Activated naive CD8-positive, alpha-beta T cell treated with anti-CD3 and anti-CD28 coated beads for 36 hours (primary cell): ENCODE measurements at places on chromosomes 12 and 14.

DNA sequence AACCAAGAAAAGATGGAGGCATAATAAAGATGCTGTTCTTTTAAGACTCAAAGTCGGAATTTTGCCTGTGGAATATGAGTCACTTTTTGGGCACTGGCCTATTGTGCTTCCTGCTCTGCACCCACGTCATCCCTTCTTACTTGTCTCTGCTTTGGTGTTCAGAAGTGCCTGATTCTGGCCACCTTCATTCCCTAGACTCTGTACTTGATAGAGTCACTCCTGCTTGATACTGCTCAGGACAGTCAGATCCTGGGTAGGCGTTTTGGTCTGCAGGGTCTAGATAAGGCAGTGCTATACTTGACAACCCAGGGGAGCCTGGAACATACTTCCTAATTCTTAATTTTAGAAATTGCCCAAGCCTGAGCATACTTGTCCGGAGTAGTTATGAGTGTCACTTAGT lies 1.9 kb downstream of the LRRK2 start:
- no peak for DNase-seq

GRCh38 chr12:82635263-82635662 lies 51.4 kb upstream of the TMTC2 start:
- no peak for DNase-seq

DNA sequence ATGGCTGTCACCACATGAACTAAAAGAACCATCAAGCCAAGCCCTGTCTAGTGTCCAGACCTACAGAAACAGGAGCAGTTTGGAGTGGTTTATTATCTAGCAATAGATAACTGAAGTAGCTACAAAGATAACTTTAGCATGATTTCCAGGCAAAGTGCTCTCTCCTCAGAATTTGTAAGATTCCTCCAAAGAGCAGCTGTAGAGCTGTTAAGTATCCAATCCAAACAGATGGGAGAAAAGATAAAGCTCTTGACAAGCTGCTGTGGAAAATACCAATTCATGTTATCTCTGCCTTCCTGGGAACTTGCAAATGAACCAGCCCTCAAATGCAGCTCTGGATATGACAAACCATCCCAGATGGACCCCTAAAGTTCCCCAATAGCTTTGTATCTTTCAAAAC lies 78.9 kb upstream of the RESF1 start:
- DNase-seq, result no peak

DNA sequence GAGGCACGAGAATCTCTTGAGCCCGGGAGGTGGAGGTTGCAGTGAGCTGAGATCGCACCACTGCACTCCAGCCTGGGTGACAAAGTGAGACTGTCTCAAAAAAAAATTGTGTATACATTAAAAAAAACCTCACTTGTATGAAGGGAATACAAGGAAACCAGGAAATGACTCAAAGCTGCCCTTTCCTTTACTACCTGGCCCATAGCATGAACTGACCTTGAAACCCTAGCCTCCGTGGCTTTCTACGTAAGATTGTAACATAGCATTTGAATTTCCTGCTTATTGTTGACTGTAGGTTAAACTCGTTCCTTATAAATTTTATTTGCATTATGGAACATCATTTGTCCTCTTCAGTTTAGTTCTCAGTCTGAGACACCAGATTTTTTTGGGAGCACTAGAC lies 9.1 kb upstream of the DDX47 start:
- no peak for DNase-seq

- no peak for DNase-seq
Measured at GRCh38 chr14:22386924-22387775, 201.9 kb downstream of the DAD1 start.

GRCh38 chr12:40137252-40137651 lies 31.4 kb upstream of the SLC2A13 start:
- no peak for DNase-seq
